AG04450 (cell line): ENCODE measurements at places on chromosomes 5 and 9. TPM values are rescaled to one million over a fixed set of nuclear protein-coding genes. Genes with fewer than 3 reads are reported as not detected.

- peak; percentile 47 for DNase-seq
These were observed 242.0 kb downstream of the AUH start for GRCh38 chr9:91119679-91120078.

- DNase-seq: no peak
These were observed 88.8 kb downstream of the ANXA2R start for GRCh38 chr5:42951293-42951840.

DNA sequence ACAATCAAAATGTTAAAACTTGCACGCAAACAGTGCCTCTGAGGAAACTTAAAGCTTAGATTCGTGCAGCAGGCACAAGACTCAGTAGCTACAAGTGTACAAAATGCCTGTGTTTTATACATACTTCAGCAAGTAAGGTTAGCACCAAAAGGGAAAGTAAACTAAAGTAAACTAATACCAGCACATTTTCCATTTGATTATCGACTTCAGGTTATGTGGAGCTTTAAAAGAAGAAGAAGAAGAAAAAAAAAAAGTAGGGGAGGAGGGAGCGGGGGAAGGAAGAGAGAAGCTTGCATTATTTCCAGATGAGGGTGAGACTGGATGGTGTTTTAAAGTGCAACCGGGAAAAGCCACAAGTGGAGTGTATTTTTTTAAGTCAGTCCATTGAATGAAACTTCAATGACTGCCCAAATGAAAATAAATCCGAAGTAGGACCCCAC, 596 bp upstream of the ADAMTS6 start:
- no peak for DNase-seq

DNA sequence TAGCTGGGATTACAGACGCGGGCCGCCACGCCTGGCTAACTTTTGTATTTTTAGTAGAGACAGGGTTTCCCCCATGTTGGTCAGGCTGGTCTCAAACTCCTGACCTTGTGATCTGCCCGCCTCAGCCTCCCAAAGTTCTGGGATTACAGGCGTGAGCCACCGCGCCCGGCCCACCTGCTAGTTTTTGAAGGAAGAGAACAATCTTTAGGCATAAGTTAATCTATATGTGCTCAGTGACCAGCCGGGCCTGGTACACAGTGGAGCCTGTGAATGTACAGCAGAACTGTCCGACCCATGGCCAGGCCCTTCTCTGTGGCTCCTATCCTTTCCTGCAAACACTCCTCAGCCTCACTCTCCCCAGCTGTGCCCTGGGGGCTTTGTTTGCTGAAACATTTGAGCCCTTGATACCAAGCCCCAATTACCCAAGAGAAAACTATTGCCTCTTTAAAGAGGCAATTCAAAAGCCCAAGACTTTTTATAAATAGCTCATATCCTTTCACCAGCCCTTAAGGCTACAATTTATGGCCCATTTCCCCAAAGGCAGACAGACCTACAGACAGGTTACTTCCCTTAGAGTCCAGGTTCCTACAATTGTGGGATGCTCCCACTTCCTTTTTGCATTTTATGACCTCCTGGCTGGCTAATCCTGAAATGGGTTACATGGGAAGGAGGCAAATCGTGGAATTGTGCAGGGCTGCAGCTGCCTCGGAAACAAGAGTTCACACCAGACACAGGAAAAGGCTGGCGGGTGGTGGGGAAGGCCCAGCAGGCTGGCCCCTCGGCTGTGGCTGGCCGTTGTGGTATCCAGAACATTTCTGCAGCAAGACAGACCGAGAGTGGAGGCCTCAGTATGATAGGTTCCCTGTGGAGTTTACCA, 37.5 kb downstream of the SPRY4 start:
- DNase-seq: no peak

DNA sequence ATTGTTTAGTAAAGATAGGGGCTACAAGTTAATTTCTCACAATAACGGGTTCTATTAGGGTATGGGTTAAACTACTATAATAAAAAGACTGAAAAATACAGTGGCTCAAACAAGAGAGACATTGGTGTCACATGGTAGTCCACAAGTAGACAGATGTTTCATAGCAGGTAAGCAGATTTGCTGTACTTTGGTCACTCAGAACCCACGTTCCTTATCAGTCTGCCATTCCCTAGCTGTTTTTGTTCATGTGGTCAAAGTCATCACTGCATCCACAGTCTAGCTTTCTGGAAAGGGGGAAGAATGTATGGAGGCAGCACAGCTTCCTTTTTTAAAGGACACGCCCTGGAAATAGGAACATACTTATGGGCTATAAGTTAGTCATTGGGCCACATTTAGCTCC, 73.0 kb downstream of the SLC12A2 start:
- no peak for DNase-seq

DNA sequence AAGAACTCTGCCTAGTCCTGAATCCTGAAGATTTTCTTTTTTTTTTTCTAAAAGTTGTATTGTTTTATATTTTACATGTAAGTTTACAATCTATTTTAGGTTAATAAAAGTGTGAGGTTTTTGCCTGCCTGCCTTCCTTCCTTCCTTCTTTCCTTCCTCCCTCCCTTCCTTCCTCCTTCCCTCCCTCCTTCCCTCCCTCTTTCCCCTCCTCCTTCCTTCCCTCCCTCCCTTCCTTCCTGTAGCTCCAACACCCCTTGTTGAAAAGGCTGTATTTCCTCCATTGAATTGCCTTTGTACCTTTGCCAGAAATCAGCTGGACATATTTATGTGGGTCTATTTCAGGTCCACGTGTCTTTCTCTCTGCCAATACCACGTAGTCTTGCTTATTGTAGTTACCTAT, 46.6 kb downstream of the CACNA1B start:
- DNase-seq: no peak

GRCh38 chr5:179253730-179254129, 91.5 kb downstream of the ADAMTS2 start:
- no peak for DNase-seq

GRCh38 chr9:131181091-131181681, 55.8 kb downstream of the NUP214 start:
- DNase-seq: no peak

DNA sequence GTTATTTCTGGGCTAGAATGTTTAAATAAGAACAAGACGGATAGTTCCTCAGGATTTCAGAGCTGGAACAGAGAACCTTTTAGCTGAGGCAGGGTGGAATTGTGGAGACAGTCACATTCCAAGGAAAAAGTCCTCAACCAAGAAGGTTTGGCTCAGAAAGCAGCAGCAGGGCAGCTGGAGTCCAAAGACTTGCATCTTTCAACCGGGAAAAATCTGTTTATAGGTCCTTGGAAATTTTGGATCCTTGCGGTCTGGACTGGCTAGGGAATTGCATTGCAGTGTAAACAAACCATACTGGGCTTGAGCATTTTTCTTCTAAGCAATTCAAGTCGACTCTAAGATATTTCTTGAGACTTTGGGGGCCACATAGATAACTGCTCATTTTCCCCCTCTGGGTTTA, 40.8 kb upstream of the HMHB1 start:
- DNase-seq: peak; percentile 38

DNA sequence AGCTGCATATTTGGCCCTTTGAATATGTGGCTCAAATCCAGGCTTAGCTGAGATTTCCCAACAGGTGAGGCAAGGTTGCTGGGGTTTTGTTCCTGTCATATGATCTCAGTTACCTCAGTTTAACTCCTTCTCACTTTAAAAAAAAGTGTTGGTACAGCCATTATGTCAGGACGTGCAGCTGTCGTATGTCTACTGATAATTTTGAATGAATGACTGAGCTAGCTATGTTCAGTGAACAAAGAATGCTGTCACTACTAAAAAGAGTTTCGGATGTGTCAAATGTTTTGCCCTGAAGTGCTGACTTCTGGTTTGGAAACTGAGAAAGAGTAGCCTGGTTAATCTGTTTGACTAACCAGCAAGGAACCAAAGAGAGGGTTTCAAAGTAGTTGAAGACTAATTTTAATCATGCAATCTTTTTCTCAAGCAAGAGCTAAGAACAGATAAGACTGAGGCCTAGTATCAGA, 106.3 kb upstream of the NR3C1 start:
- DNase-seq: no peak

DNA sequence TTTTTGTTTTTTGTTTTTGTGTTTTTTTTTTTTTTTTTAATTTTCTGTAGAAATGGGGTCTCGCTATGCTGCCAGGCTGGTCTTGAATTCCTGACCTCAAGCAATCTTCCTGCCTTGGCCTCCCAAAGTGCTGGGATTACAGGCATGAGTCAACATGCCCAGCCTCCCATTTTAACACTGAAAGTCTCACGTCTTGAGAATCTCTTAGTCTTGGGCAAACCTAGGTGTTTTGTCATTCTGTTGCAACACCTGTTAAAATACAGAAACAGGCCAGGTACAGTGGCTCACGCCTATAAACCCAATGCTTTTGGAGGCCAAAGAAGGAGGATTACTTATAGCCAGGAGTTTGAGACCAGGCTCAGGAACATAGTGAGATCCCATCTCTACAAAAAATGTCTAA, 599.0 kb downstream of the TLR4 start:
- DNase-seq: no peak

DNA sequence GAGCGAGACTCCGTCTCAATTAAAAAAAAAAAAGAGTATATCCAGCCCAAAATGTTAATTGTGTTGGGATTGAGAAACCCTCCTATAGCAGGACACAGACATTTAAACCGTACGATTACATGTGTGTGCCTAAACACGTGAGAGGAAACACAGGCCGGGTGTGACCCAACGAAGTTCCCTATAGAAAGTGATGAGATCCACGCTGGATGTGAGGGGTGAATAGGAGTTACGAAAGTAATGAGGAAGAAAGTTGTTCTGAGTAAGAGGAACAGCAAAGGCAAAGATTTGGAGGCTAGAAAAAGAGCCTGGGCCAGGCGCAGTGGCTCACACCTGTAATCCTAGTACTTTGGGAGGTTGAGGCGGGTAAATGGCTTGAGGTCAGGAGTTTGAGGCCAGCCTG, 13.6 kb downstream of the NAIF1 start:
- DNase-seq: no peak

GRCh38 chr9:136763649-136764035, 676 bp downstream of the LCN15 start:
- no peak for DNase-seq

- DNase-seq: no peak
These were observed 27.3 kb upstream of the CTNNA1 start for GRCh38 chr5:138725818-138726416.

Gene SPATA31D4
- polyA plus RNA-seq: not detected in 2 replicates

Gene CAMK2A
- 0.37 and 0.46 TPM in 2 replicates for polyA plus RNA-seq

Gene ANGPTL2
- polyA plus RNA-seq: 107 and 108 TPM in 2 replicates

Gene PCDH1
- polyA plus RNA-seq: 0.11 and 0.12 TPM in 2 replicates

Gene FOXB2
- polyA plus RNA-seq: not detected in 2 replicates

Gene CYLC2
- polyA plus RNA-seq: not detected in 2 replicates

Gene TPPP
- polyA plus RNA-seq: 0.05 and 0.06 TPM in 2 replicates

Gene CCDC192
- not detected in 2 replicates for polyA plus RNA-seq

Gene SNAPC3
- 31.8 and 45.3 TPM in 2 replicates for polyA plus RNA-seq

Gene TUBB4B
- 223 and 262 TPM in 2 replicates for polyA plus RNA-seq
